Lung (tissue), 17 donors: ENCODE measurements at places on chromosomes 3 and 15. TPM values are rescaled to one million over a fixed set of nuclear protein-coding genes. Genes with fewer than 3 reads are reported as not detected.

DNA sequence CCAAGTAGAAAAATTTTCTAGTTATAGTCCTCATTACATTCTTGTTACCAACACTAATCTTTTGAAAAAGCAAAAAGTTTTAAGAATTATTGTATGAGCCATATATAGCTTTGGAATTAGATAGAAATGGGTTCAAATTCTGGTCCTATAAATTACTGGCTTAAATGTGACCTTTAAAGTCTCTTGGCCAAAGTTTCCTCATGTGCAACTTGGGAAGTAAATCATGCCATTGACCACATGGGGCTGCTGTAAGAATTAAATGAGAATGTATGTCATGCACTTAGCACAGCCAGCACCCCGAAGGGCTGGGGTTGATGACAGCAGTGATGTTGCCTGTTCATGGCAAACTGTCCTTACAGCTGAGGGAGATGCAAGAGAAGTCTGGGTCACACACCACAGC, 108.3 kb downstream of the TOP2B start:
- H3K4me3 ChIP-seq = no peak overlapping the region
- no peaks in the 10 kb centered on the region for H3K36me3 ChIP-seq
- no peaks in the 10 kb centered on the region for H3K27me3 ChIP-seq
- H3K4me1 ChIP-seq = peaks cover 46% of the 10 kb centered on the region

- no peaks in the 10 kb centered on the region for H3K4me1 ChIP-seq
- no peak overlapping the region for H3K4me3 ChIP-seq
- H3K27me3 ChIP-seq = no peaks in the 10 kb centered on the region
- DNase-seq = peak; percentile 73
- no peaks in the 10 kb centered on the region for H3K36me3 ChIP-seq
- no peak overlapping the region for H3K27ac ChIP-seq
Observed at GRCh38 chr3:132352556-132353143, 35.4 kb downstream of the ACP3 start.

- peaks cover 4% of the 10 kb centered on the region for H3K4me1 ChIP-seq
- H3K27me3 ChIP-seq = no peaks in the 10 kb centered on the region
- no peak overlapping the region for H3K4me3 ChIP-seq
- no peak overlapping the region for H3K27ac ChIP-seq
- H3K36me3 ChIP-seq = no peaks in the 10 kb centered on the region
Observed at GRCh38 chr3:188943591-188943990, 228.2 kb upstream of the TPRG1 start.

DNA sequence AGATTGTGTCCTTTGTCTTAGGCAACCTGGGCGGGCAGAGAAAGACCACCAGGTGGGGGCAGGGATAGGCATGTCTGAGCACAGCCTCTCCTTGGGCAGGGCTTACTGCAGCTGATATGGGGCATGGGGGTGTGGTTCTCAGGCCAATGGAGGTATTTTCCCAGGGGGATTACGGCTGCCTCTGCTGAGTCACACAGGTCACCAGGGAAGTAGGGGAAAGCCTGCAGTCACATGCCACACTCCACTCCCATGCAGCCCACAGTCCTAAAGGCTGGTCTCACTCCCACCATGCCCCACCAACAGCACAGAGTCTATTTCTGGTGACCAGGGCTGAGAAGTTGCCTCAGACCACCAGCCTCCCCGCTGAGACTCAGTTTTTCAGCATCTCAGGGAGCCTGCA, 466.4 kb downstream of the DIPK2A start:
- no peak for DNase-seq
- no peaks in the 10 kb centered on the region for H3K36me3 ChIP-seq
- H3K27me3 ChIP-seq = no peaks in the 10 kb centered on the region
- H3K4me3 ChIP-seq = no peak overlapping the region
- no peaks in the 10 kb centered on the region for H3K4me1 ChIP-seq

DNA sequence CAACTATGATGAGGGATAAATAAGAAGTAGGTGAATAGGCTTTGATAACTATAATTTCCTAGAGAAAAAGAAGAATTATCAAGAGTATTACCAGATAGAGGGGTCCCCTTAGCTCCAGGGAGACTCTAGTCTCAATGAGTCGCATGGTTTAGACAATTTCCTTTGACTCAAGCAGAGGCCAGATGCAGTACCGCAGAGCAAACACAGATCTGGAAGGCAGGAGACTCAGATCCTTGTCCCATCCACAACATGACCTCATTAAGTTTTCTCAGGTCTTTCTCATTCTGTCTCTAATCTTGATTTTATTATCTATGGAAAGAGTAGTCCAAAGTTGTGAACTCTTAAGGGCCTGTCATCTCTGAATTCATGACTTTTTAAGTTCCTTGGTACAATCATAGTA, 987.9 kb downstream of the NTRK3 start:
- no peak overlapping the region for H3K27ac ChIP-seq
- no peaks in the 10 kb centered on the region for H3K4me1 ChIP-seq
- DNase-seq = no peak
- no peaks in the 10 kb centered on the region for H3K36me3 ChIP-seq
- H3K27me3 ChIP-seq = no peaks in the 10 kb centered on the region

- H3K27ac ChIP-seq = no peak overlapping the region
- no peaks in the 10 kb centered on the region for H3K36me3 ChIP-seq
- DNase-seq = no peak
Observed at GRCh38 chr3:138625707-138626365, 17.3 kb downstream of the FAIM start.

GRCh38 chr15:80309769-80310384, 57.9 kb upstream of the CTXND1 start:
- no peaks in the 10 kb centered on the region for H3K27me3 ChIP-seq
- no peaks in the 10 kb centered on the region for H3K36me3 ChIP-seq
- H3K4me3 ChIP-seq = no peak overlapping the region
- DNase-seq = peak; percentile 54
- peaks cover under 1% of the 10 kb centered on the region for H3K4me1 ChIP-seq

GRCh38 chr15:60255390-60255789, 142.4 kb downstream of the ANXA2 start:
- H3K27ac ChIP-seq = no peak overlapping the region
- no peak overlapping the region for H3K4me3 ChIP-seq
- DNase-seq = no peak
- no peaks in the 10 kb centered on the region for H3K27me3 ChIP-seq
- no peaks in the 10 kb centered on the region for H3K36me3 ChIP-seq

- no peak overlapping the region for H3K27ac ChIP-seq
- no peak for DNase-seq
- H3K4me3 ChIP-seq = no peak overlapping the region
- H3K4me1 ChIP-seq = no peaks in the 10 kb centered on the region
Observed at GRCh38 chr3:48024401-48024800, 8.2 kb upstream of the MAP4 start.

GRCh38 chr3:192409201-192409837, 318.0 kb downstream of the FGF12 start:
- H3K4me3 ChIP-seq = peak overlapping the region; percentile 43
- peak; percentile 50 for DNase-seq
- no peaks in the 10 kb centered on the region for H3K36me3 ChIP-seq

- no peak overlapping the region for H3K27ac ChIP-seq
- no peak for DNase-seq
- H3K4me1 ChIP-seq = no peaks in the 10 kb centered on the region
- no peak overlapping the region for H3K4me3 ChIP-seq
Observed at GRCh38 chr15:100202309-100202960, 139.3 kb downstream of the ADAMTS17 start.

DNA sequence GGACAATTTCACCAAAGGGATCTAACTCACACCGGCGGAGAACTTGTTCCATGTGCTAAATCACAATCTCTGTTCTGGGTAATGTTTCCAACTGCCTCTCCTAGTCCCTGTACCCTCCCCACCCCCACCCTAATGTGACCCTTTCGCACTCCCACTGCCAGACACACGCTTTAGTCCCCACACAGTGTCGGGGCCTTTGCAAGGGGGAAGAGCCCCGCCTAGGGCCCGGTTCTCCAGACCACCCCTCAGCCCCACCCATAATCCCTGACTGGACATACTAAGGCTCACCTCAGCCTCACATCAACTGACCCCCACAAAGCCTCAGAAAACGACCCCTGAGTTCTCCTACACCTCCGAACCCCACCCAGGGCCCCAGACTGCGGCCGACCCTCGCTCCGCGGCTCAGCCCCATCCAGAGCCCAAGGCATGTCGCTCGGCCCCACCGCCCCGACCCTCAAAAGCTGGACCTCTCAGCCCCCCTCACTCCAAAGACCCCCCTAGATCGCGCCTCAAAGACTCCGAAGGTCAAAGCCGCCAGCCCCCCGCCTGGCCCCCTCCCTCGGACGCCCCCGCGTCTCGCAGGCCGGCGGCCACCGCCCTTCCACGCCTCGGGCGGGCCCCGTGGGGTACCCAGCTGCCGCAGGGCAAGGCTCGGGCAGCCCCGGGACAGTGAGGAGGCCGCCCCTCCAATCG, 72.0 kb upstream of the MAP4 start:
- DNase-seq = no peak
- no peaks in the 10 kb centered on the region for H3K27me3 ChIP-seq
- H3K4me1 ChIP-seq = peaks cover 1% of the 10 kb centered on the region
- H3K4me3 ChIP-seq = peak overlapping the region; percentile 83
- H3K36me3 ChIP-seq = no peaks in the 10 kb centered on the region

DNA sequence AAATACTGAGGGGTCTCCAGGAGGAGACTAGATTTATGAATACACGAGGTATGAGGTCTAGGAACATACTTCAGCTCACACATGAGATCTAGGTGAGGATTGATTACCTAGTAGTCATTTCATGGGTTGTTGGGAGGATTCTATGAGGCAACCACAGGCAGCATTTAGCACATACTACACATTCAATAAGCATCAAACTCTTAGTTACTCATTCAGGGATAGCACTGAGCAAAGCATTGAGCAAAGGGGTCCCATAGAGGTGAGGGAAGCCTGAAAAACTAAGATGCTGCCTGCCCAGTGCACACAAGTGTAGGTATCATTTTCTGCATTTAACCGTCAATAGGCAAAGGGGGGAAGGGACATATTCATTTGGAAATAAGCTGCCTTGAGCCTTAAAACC, 4.5 kb downstream of the CCR5 start:
- no peak for DNase-seq
- H3K27ac ChIP-seq = no peak overlapping the region
- no peak overlapping the region for H3K4me3 ChIP-seq
- no peaks in the 10 kb centered on the region for H3K36me3 ChIP-seq
- no peaks in the 10 kb centered on the region for H3K27me3 ChIP-seq

DNA sequence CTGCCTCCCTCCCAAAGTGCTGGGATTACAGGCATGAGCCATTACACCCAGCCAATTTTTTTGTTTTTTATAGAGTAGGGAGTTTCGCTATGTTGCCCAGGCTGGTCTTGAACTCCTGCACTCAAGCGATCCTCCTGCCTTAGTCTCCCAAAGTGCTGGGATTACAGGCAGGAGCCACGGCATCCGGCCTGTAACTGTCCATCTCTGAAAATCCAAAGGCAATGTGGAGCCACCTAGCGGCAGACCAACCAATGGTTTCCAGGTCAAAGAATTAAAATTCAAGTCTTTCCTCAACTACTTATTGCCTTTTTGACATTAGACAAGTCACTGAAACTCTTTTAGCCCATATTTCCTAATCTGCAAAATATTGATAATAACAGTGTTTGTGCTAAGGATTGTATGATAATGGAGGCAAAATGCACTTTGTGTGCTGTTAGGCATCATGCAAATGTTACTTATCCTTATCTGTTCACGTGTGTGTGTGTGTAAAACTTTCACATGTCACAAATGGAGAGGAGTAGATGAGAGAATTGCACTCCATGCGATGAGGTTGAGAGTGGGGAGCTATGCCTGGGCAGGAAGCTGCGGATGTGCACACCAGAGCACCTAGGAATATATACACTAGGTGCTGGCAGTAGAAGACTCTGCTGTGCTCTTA, 48.7 kb downstream of the COL8A1 start:
- H3K4me3 ChIP-seq = no peak overlapping the region
- H3K36me3 ChIP-seq = no peaks in the 10 kb centered on the region
- DNase-seq = peak; percentile 50
- H3K27ac ChIP-seq = no peak overlapping the region
- H3K4me1 ChIP-seq = no peaks in the 10 kb centered on the region

DNA sequence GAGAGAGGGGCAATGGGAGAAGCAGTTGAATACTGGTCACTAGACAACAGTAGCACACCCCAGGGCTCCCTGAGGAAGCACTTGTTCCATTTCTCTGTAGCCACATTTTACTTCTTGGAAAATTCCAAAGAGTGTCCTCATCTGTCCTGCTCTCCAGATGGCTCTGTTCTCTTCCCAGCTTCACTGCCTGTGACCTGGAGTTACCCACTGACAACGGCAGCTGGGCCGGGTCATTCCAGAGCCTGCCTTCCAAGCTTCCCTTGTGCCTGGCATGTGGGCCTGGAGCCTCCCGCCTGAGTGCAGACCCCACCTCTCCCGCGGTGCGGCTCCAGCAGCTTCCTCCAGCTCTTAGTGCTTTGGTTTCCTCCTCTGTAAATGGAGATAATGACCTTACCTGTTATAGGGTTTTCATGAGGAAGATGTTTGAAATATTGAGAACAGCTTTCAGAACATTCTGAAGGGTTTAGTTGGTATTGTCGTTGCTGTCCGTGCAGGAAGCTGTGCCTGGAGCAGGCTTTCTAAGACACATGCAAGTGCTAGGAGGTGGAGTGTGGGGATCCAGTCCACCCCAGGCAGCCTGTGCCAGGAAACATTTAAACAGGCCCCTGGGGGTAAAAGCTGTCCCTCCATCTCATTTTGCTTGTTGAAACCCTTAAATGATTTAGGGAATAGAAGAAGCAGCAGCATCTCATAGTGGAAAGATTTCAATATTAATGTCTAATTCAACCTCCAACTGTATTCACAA, 24.8 kb downstream of the EFCC1 start:
- H3K27ac ChIP-seq = peak overlapping the region; percentile 73
- peaks cover 38% of the 10 kb centered on the region for H3K4me1 ChIP-seq
- peak; percentile 88 for DNase-seq
- no peaks in the 10 kb centered on the region for H3K36me3 ChIP-seq

DNA sequence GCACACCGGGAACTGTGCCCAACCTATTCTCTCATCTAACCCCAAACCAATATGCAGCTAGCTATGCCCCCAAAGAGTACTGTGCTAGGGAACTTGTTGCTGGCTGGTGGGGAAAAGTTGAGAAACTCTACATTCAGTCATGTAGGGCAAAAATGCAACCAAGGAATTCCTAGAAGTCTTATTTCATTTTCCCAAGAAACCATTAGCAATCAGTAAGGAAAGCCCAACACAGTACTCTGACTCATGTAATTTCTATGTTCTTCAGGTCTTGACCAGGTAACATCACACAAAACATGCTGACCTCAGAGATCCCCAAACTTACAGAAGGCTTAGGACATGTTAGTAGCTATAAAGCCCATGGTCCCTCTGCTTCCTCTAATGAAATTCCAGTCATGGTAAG, 52.1 kb downstream of the TASOR start:
- no peak for DNase-seq
- H3K27ac ChIP-seq = no peak overlapping the region
- H3K27me3 ChIP-seq = no peaks in the 10 kb centered on the region

ERICH6 gene
- not detected for total RNA-seq

FILIP1L gene
- total RNA-seq = 27.6 TPM

NPAP1 gene
- total RNA-seq = 0.34 TPM
